Stimulated activated CD4-positive, alpha-beta T cell treated with anti-CD3 and anti-CD28 coated beads, Interleukin-1b, Interleukin-23, amount 100 ng/mL, for 1 hour (primary cell): ENCODE measurements at places on chromosomes 2 and 18.

- DNase-seq, result no peak
Measured at GRCh38 chr2:196171946-196172345, 568 bp upstream of the STK17B start.

GRCh38 chr2:112897624-112897978 is 13.4 kb upstream of the IL37 start:
- no peak for DNase-seq

DNA sequence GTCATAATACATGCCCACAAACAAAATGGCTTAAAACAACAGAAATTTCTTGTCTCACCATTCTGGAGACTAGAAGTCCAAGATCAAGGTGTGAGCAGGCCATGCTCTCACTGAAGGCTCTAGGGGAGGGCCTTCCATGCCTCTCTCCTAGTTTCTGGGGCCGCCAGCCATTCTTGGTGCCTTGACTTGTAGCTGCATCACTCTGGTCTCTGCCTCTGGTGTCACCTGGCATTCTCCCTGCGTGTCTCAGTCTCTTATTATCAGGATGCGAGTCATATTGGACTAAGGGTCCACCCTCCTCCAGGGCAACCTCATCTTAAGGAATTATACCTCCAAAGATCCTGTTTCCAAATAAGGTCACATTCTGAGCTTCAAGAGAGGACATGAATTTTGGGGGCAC is 76.1 kb downstream of the KCNF1 start:
- no peak for DNase-seq

- no peak for DNase-seq
Measured at GRCh38 chr2:24826773-24827145, 33.5 kb downstream of the CENPO start.

- no peak for DNase-seq
Measured at GRCh38 chr2:26707747-26708146, 15.2 kb downstream of the KCNK3 start.

DNA sequence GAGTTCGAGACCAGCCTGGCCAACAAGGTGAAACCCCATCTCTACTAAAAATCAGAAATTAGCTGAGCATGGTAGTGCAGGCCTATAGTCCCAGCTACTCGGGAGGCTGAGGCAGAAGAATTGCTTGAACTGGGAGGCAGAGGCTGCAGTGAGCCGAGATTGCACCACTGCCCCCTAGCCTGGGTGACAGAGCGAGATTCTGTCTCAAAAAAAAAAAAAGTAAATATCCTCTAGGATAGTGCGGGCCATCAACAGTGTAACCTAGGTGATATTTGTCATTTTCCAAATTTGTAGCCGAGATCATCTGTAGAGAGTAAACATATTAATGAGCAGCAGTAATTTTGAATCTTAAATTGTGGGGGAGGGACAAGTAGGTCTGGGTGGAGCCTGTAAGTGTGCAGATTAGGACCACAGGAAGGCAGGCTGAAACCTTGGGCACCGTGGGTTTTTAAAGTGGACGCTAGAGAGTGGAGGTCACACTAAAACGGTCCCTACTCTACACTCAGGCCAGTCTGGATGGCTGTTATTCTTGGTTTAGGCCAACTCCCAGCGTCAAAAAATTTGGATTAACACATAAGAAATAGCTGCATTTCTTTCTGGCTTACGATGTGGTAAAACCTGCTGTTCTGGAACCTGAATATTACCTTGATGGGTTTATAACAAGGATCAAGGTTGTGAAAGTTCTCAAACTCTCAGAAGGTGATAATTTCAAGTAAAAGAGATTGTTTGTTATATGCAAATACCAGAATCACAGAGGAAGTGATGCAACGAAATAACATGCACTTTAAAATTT is 22.7 kb upstream of the TET3 start:
- DNase-seq, result no peak

GRCh38 chr2:19028587-19029375 is 329.6 kb downstream of the OSR1 start:
- no peak for DNase-seq

- no peak for DNase-seq
Measured at GRCh38 chr2:42045352-42045751, 2.5 kb upstream of the PKDCC start.

DNA sequence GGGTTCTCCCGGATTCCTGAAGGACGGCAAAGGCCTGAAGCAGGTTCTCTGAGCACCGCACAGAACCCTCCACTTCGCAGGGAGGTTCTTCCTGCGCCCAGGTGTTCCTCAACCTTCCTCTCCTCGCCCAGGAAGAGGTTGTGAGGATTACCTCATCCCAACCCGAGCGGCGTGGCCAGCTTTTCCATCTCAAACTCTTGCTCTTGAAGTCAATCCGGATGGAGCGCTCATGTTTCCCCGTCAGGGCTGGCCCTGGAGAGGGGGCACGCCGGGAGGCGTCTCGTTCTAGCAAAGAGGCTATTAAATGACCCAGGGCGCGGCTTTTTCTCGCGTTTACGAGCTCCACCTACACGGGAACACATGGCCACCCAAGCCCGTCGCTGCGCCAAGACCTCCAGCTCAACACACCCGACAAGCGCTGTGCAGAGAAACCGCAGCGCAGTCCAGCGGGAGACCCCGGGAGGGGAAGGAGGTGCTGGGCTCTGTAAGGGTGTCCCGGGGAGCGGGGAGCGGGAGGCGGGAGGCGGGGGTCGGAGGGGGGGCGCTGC is 540 bp upstream of the RAB10 start:
- DNase-seq, result no peak

DNA sequence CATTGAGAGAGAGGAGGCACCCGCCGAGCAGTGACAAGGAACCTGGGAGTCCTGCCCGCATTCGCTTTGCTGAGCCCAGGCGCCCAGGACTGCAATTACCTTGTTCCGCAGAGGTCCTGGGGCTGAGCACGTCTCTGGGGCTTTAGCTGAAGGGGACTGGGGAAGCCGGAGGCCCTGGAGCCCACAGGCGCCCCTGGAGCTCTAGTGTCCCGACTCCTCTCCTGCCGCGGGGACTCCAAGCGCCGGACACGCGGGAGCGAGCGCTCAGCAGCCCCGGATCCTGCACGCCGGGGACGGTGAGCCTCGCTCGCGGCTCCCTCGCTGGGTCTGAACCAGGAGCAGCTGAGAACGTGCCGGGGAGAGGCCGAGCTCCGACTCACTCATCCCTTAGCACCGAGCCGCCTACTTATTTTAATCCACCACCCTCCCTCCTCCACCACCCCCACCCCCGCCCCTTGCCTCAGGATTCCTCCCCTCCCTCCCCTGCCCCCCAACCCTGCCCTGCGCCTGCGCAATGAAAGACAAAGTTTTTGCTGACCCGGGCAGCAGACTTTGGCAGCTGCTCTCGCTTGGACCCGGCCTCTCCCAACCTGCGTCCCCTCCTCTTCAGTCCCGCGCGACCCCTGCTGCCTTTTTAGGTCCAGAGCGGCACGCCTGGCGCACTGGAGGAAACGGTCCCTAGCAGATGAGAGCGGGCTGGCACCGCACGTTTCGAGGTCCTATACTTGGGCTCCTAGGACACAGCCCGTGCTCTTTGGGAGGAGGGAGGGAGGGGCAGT is at the start of gene OSR1:
Gene OSR1, minus strand, starts transcription at position 382 of the 779 bp plus-strand sequence. CDS start 4,818 bp downstream, outside the sequence.
- no peak for DNase-seq

DNA sequence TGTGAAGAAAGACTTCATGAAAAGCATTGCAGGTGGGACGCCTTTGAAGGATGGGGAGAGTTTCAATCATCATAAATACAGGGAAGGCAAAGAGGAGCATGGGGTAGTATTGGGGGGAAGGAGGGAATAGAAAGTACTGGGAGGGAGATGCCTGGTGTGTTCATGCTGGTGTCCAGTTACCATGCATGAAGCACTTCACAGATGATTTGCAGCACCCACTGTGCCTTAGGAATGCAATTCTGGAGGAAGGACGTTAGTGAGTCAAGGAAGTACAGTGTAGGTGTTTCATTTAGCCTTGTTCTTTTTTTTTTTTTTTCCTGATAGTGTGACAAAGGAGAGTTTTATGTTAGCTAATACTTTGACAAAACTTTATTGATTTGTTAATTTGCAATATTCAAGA is 36.8 kb downstream of the ADAM23 start:
- DNase-seq, result no peak

DNA sequence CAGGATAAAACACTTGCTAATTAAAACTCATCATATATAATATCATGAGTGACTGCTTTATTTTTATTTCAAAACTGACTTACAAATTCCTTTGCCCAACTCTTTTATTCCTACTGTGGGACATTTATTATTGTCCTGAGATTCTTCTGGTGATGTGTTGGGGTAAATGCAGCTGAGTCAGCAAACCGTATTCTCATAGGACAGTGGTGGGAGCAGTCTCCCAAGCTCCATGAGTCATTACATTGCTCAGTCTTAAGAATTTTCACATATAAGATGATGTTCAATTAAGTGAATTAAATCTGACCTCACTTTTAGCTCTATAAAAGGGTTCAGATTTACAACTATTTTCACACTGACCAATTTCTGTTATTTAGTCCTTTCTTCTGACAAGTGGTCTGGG is 1530.7 kb downstream of the LRP1B start:
- no peak for DNase-seq

GRCh38 chr2:230762317-230762896 is 49.8 kb downstream of the CAB39 start:
- no peak for DNase-seq

DNA sequence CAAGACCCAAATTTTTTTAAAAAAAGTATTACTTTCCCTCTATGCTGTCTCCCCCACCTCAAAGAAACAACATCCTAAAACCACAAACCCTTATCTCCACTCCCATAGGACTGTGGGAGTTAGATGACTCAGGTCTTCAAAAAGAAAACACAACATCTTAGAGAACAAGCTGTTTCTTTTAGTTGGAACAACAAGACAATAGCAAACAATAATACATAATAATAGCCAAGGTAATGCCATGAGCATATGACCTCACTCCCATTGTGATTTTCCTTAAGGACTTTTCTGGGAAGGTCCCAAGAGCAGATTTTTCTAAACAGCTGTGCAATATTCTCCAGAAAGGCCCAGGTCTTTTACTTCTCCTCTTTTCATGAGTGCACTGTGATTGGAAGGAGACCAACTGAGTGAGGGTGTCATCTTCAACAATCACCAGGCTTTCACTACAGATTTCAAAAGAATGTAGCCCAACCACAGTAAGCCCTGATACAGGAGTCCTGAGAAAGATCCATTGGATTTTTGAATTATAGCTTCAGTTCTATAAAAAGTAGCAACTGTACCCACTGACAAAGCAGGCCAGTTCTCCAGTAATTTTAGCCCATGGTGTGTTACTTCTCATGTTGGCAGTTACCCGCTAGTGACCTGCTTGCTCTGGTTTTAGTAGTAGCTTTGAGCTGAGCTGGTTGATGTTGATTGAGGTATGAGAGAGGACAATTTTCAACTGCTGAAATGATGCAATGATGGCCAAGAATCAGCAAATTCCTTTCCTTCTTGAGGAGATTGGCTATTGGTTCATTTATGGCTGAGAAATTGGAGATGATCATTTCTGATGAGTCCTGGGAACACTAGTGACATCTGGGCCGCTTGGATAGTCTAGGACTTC is 144.5 kb upstream of the TCF4 start:
- no peak for DNase-seq

GRCh38 chr2:197223451-197223850 is 87.1 kb downstream of the ANKRD44 start:
- DNase-seq, result no peak

- DNase-seq, result no peak
Measured at GRCh38 chr2:48080534-48081316, 174.4 kb upstream of the FBXO11 start.

DNA sequence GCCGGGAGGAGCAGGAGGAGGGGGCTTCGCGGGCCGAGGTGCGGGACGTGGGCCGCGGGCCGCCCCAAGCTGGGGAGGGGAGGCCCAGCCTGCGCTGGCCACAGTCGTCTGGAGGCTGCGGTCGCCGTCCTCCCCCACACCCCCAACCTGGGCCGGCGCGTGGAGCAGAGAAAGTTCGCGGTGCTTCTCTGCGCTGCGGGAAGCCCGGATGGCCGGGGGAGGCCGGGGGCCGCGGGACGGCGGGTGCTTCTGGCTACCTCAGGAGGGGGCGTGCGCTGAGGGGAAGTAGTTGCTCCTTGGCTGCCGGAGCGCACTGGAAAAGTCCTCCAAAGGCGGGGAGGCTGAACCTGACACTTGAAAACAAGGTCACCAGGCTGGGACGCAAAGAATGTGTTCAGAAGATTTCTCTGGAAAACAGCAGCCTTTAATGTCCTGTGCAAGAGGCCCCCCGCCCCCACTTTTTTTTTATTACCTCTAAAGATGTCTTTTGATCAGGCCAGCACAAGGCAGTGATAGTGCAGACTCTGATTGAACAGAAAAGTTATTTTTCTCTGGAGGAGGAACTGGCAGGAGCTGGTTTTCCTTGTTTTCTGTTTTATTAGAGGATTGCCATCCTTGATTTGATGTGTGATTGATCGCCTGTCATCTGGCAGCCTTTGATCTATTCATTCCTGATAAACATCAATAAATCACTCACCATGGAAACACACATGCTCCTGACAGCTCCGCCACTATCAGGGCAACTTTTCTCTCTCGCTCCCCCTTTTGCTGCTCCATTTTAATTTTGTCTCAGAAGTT is 1.6 kb downstream of the TSHZ1 start:
- DNase-seq, result no peak

- no peak for DNase-seq
Measured at GRCh38 chr2:78245394-78246135, 723.4 kb upstream of the LRRTM4 start.

DNA sequence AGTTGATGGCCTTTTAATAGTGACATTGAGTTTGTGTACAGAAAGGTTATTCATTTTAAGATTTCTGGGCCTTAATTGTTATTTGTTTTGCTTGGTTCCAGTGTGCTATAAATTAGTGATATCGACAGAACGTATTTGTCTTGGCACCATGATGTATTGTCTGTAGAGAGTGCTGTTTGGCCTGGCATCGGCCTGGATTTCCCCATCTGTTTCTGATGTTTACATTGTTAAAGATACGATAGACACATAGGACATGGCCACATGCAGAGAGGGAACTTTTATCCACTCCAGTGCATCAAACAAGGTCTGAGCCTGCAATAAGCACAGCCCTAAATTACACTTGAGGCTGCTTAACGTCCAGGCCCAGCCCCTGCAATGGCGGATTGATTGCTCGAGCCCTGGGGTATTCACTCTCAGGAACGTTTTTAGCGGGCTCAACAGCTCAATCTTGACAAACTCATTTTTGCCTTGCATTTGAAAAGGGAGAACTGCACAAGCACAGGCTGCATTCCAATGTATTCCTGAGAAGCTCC is 144.7 kb downstream of the SLC4A3 start:
- no peak for DNase-seq

GRCh38 chr2:219119422-219120043 is 41.1 kb downstream of the NHEJ1 start:
- peak; percentile 41 for DNase-seq

DNA sequence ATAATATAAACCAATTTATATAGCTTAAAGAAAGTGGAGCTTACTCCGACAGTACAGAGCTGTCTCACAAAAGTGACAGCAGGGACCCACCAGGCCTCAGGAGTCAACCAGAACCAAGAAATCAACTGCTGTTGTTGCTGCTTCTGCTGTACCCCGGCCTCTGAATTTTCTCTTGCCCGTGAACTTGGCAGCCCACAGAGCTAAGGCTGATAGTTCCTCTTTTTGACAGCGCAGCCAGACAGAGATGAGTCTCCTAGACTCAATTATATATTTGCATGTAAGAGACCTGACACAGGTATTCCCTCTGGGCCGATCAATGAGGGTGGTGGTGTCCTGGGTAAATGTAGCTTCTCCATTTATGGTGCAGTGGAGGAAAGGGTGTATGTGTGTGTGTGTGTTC is 109.4 kb downstream of the KCTD1 start:
- DNase-seq, result no peak
